ENCODE measurements at places on chromosomes 6 and 20. TPM values are rescaled to one million over a fixed set of nuclear protein-coding genes. Genes with fewer than 3 reads are reported as not detected.

PRR18 gene
- total RNA-seq: 0.09 TPM

EBF4 gene
- 0.92 TPM for total RNA-seq

ZBTB46 gene
- total RNA-seq: 0.31 TPM

FOXQ1 gene
- not detected for total RNA-seq

RSPO3 gene
- total RNA-seq: not detected

SMOC2 gene
- not detected for total RNA-seq

THBD gene
- total RNA-seq: 0.31 TPM

DNA sequence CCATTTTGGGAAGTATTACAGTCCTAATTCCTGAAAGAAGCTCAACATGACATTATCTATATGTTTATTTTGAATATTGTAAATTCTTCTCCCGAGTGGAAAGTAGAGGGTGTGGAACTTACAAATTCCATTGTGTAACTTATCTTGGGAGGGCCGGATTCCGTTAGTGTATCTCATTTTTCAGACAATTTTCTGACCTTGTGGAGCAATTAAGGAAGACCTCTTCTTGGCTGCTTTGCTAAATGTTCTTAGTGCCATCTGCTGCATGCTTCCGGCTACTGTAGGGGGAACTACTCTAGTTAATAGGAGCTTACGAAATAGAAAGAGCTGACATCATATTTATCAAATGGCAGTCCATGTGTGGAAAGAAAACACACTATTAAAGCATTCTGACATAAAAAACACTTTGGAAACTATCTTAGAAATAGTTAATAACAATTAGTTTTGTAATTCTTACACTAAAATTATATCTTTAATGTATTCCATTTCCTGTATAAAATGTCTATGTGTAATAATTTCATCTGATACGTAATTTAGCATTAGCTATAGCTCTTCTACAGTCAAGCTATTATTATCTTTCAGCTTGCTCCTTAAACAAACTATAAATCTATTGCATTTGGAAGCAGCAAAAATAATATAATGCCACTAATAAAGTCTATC lies 41.5 kb upstream of the KCNQ5 start:
- DNase-seq: no peak

- DNase-seq: no peak
Observed at GRCh38 chr6:166281104-166281503, 27.1 kb downstream of the PRR18 start.

DNA sequence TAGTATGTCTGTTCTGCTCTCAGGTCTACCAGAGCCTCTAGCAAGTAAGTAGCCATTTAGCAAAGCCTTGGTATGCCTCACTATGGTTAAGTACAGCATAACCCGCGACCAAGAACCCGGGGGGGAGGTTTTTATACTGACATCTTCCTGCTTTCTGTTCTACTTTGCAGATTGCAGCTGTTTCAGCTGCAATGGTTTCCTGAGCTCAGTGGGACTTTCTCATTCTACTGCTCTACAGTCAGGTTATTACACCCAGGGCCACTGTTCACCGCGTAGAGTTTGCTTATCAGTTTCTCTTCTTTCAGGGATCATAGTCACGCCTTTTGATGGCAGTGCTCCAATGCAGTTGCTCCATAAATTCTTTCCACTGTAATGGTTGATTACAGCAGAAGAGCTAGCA lies 631.3 kb downstream of the TFAP2A start:
- DNase-seq: no peak

GRCh38 chr6:136226674-136227377 lies 23.3 kb downstream of the MTFR2 start:
- no peak for DNase-seq

DNA sequence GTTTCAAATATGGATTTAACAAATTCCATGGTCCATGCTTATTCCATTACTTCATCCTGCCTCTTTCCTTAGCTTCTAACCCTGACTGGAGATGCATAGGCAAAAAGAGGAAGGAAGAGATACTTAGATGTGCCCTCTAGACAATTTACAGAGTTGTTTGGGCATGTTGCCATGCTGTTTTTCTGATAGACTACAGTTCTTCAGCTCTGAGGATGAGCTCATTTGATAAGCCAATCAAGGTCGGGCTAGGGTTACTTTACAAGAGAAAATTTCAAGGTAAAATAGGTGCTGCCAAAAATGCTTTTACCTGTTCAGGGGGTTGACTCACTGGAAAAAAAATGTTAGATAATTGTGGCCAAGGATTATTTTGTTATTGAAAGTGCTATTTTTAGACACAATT lies 5.9 kb downstream of the HCRTR2 start:
- DNase-seq: no peak

DNA sequence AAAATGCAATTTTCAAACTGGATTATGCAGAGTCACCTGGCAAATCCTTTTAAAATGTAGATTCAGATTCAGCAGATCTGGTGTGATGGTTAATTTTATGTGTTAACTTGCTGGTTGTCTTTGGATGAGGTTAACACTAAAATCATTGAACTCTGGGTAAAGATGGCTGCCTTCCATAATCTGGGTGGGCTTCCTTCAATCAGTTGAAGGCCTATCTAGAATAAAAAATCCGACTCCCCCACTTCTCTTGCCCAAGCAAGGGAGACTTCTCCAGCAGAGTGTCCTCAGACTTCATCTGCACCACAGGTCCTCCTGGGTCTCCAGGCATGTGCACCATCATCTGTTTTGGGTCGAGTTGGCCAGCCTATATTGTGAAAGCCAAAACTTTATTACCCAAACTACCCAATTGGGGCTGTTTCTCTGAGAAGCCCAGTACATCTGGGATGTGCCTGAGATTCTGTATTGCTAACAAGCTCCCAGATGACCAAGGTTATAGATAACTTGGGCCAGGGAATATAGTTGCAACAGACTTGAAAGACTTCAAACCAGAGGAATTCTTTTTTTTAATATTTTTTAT lies 1.6 kb upstream of the SLC17A5 start:
- DNase-seq: no peak

GRCh38 chr6:14524319-14524718 lies 406.7 kb downstream of the CD83 start:
- no peak for DNase-seq

GRCh38 chr20:221258-221830 lies 5.7 kb upstream of the DEFB129 start:
- DNase-seq: no peak

- DNase-seq: no peak
Observed at GRCh38 chr6:168442646-168443045, 1.7 kb downstream of the SMOC2 start.

DNA sequence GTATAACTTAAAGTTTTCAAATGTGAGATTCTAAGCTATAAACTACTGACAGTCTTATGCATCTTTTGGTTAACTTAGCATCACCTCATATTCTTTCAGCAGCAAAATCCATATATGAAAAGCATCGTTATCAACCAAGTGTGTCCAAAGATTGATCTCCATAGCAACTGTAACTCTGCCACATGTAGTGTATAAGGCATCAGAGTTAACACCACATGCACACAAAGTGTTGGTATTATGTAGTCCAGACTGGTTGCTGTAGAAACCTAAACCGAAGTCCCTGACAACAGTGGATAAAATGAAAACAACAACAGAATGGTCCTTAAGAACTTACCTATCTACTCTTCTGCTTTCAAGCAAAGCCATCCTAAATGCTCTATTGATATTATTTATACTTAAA lies 39.6 kb downstream of the PDSS2 start:
- no peak for DNase-seq

- no peak for DNase-seq
Observed at GRCh38 chr20:47926731-47927130, 141.4 kb upstream of the SULF2 start.

GRCh38 chr6:137867685-137868509 lies 838 bp downstream of the TNFAIP3 start:
- DNase-seq: no peak

DNA sequence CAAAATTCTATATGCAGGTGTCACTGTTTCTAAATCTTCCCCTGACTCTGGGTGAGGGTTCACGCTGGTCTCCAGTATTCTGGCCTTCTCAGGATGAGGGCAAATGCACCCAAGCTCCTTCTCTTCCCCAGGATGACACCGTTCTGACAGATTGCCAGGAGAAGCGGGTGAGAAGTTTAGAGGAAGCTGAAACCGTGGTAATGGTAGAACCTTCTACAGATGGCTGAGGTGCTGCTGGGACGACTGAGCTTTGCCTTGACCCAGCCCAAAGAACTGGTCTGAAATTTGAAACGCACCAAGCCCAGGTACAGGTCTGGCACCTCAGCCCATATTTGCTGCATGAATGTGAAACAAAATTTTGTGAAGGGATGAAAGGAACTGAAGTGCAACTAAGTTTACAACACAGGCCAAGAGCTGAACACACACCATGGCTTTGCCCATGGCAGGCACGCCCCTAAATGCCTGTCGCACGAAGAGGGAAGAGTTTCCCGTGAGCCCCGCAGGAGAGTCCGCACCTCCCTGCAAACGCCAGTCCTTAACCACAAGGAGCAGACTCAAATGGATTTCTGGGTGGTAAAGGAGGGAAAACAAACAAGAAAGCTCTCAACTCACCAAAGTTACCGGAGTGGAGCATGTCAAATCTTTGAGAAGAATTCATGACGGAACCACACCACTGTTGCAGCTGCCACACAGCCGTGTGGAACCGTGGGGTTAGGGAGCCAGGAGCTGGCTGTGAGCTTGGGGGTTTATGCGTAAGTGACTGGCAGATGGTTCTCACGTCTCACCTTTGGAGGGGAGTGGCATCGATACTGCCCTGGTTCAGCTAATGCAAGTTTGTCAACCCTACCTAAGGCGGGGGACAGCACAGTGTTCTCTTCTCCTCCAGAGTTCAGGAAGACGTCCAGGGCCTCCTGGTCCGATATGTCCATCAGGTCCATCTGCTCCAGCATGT lies 138.9 kb downstream of the DTNBP1 start:
- DNase-seq: no peak
